NCI-H510A treated with DMSO at 0.1 percent for 48 hours (cell line): ENCODE measurements at places on chromosomes 7 and 10.

DNA sequence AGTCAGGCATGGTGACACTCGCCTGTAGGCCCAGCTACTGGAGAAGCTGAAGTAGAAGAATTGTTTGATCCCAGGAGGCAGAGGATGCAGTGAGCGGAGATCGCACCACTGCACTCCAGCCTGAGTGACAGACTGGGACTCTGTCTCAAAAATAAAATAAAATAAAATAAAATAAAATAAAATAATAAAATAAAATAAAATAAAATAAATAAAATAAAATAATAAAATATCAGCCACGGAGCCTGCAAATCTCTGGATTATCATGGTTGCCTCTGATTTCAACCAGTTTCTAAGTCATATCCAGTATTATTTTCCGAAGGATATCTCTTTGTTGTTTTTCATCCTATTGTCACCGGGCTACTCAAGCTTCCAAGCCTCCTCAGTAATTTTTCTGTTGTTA, 51.7 kb upstream of the FZD8 start:
- no peak for DNase-seq

- DNase-seq: no peak
Measured at GRCh38 chr10:43114743-43115611, 23.3 kb upstream of the CSGALNACT2 start.

GRCh38 chr10:109259293-109259692, 664.0 kb downstream of the XPNPEP1 start:
- DNase-seq: no peak

GRCh38 chr7:77674878-77675277, 21.4 kb upstream of the RSBN1L start:
- no peak for DNase-seq

DNA sequence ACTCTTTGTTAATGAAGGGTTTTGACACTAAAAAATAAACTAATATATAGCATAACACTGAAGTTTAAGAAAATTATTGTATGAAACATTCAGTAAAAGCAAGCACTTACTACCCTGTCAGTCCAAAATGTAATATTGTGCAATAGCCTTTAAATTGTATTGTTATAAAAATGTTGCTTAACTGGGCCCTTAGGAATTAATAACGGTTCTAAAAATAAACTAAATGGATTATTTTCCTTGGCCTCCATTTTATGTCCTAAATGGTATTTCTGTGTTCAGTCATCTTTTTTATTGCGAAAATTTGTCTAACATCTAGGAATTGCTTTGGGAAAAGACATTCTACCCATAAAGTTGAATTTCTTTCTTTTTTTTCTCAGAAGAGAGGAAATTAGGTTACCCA, 49.0 kb upstream of the ABI1 start:
- no peak for DNase-seq

DNA sequence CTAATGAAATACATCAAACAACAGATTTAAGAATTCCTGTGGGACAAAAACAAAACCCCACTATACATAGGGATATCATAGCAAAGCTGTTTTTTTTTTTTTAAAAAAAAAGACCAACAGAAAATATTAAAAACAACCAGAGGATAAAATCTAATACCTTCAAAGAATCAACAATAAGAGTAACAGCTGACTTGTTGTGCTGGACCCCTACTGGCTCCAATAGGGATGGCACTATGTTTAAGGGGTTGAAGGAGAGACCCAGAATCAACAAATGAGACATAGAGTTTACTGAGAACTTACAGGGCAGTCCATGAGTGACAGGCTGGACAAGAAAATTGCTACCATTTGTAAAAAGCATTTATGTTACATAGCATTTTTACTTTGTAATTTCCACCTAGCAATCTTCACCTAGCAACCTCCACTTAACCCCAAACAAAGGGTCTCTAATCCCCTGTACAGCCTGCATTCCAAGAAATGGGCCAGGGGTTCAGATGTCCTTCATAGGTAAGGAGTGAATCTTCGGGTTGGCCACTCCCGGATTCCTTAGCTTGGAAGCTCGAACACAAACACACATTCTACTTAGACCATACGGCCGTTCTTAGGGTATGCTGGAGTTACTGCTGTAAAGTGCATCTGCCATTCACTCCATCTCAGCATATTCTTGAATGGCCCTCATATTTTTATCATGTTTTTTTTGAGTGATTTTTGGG, 25.8 kb downstream of the ASZ1 start:
- no peak for DNase-seq

GRCh38 chr7:129122751-129123509, 21.6 kb upstream of the TSPAN33 start:
- no peak for DNase-seq

- DNase-seq: no peak
Measured at GRCh38 chr10:71849461-71849908, 1.6 kb downstream of the PSAP start.

GRCh38 chr10:71748671-71749191, 24.6 kb downstream of the VSIR start:
- no peak for DNase-seq

GRCh38 chr7:131010029-131010716, 276.2 kb upstream of the KLF14 start:
- no peak for DNase-seq

- no peak for DNase-seq
Measured at GRCh38 chr10:34606890-34607289, 208.2 kb downstream of the PARD3 start.

DNA sequence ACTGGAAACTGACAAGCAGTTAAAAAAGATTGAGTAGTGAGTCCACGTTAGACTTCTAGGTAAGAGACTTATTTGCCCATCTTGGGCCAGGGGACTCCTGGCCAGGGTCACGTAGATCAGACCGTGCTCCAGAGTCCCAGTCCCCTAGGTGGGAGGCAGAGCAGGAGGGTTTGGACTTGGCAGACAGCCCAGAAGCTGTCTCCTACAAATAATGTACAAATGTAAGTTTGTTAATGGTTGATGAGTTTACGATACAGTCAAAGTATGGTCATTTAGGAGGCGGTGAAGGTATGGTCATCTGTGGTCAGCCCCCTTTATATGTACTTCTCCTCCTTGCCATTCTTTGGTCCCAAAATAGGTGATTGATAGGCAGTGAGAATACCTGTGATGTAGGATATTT, 28.2 kb downstream of the INPP5F start:
- peak; percentile 8 for DNase-seq

DNA sequence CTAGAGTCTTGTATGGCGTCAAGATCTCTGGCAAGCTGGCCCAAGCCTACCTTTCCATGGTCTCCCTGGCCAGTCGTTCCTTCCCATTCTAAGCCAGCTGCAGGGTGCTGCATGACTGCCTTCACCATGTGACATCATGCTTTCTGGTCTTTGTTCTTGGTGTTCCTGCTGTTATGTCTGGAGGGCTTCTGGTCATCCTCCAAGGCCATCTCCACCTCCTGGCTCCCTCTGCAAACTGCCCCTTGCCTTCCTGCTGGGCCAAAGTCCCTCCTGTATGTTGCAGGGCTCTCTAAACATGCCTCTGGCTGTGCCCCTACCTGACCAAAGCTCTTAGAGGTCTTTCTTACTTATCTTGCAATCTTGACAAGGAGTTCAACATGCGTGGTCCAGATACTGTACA, 44.4 kb upstream of the SHH start:
- DNase-seq: no peak

- DNase-seq: peak; percentile 28
Measured at GRCh38 chr10:58152673-58153263, 114.9 kb downstream of the IPMK start.

GRCh38 chr10:47409866-47410256, 25.8 kb upstream of the ZNF488 start:
- DNase-seq: no peak

GRCh38 chr7:140300243-140301136, 97.8 kb downstream of the SLC37A3 start:
- no peak for DNase-seq

DNA sequence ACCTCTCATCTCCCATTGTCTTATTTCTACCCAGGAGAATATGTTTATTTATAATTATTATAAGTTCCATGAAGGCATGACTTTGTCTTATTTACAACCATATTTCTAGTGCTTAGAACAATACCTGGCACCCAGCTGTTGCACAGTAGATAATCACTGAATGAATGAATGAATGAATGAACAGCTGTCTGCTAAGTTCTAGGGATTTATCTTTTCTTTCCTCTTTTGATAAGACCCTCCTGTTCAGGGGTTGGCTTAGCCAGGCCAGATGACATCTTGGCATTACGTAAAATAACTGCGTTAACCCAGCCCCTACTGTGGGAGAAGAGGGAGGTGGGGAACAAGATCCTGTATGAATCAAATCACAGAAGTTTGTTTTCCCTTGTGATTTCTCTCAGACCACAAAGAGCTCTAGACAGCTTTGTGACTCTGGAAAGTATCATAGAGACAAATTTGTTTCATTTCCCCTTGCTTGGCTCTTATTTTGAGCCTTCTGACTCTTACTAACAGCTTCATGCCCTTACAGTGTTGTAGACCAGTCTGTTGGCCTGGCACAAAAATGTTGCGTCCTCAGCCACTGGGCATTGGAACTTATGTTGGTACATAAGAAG, 8.4 kb downstream of the ZNF862 start:
- no peak for DNase-seq

DNA sequence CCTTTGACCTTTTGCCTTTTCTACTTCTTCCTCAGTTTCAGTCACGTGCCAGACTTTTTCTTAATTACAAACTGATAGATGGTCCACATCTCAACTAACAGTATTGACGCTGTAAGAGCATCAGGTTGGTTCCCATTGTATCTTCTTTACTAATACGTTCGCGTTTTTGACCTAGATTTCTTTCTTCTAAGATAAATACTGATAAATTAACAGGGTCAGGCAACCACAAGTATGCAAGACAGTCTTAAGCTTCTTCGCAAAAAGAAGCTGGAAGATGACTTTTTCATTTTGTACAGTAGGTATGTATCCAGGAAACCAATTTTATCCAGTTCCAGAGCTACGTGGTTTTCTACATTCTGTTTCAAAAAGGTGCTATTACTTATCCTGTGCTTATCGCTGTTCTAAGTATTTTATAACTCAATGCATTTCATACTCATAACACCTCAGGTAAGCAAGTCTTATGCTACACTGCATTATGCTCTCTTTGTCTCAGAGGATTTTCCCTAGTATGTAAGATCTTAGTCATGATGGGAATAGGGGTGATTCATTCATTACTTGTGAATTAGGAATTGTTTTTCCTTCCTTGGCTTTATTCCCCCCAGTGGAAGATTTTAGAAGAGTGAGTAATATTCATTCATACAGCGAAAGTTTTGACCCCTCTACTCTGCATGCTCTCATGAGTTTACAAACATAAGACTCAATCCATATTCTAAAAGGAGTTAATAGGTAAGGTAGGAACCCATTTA, 955 bp downstream of the DUS4L start:
- no peak for DNase-seq

DNA sequence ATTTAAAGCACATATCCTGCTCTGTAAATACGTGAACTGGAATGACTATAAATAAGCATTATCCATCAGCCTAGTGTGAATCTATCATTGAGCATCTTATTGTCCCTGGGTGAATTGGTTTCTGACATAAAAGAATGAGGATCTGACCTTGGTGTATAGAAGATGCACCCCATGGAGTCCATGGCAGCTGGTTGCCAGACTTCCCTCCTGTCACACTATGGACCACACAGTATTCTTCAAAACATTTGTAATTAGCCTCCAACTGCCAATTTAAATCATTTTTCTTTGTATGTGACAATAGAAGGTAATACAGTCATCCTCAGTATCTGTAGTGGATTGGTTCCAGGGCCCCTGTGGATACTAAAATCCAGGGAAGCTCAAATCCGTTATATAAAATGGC, 238.1 kb upstream of the ZWINT start:
- DNase-seq: no peak
